HCEC 1CT (cell line): ENCODE measurements at places on chromosomes 3 and 15.
A peak's percentile ranks its signal among the peaks of the same experiment; 100 is the strongest.

DNA sequence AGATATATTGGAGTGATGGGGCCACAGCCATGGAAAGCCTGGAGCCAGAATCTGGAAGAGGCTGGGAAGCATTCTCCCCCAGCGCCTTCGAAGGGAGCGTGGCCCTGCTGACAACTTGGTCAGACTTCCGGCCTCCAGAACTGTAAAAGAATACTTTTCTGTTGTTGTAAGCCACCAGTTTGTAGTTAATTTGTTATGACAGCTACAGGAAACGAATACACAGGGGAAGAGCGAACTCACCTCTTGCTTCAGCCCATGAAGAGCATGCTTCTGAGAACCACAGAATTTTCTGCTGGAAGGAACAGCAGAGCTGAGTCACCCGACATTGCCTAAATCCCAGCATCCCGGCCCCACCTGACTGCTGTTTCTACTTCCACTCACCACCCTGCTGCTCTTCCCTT lies 501.7 kb downstream of the SHQ1 start:
- peak; percentile 91 for DNase-seq

DNA sequence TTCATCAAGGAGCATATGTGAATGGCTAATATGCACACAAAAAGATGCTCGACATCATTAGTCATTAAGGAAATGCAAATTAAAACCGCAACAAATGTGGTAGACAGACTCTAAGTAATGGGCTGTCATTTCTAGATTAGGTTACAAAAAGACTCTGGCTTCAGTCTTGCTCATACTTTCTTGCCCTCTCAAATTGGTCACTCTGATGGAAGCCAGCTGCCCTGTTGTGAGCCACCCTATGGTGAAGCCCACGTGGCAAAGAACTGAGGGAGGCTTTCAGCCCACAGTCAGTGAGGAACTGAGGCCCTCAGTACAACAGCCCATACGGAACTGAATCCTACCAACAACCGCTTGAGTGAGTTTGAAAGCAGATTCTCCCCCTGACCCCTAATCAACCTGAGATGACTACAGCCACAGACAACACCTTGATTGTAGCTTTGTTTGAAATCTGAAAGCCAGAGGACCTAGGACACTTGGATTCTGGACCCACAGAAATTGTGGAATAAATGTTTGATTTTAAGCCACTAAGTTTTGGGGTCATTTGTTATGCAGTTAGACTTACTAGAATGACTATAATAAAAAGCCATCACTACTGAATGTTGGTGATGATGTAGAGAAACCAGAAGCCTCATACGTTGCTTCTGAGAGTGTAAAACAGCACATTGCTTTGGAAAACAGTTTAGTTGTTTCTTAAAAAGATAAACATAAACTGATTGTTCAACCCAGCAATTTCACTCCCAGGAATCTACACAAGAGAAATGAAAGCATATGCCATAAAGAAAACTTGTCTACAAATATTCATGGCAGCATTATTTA lies 45.7 kb downstream of the EHHADH start:
- DNase-seq = peak; percentile 93

GRCh38 chr3:186401556-186401955 lies 39.5 kb upstream of the DGKG start:
- DNase-seq = no peak

DNA sequence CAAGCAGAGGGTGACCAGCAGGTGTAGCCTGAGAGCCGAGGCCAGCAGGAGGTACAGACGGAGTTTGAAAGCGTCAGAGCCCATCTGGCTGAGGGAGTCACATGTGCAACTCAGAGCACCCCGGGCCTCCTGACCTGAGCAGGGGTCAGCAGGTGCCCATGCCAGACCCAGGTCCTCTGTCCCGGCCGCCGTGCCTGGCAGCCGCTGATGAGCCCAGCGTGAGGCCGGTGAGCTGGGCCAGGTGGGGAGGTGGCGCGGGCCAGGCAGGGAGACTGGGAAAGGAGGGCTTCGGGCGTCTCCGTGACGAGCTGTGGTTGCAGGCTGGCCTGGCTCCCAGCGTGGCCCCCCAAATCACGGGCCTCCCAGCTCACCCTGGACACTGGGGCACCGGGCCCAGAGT lies 130.9 kb downstream of the CHSY1 start:
- no peak for DNase-seq

DNA sequence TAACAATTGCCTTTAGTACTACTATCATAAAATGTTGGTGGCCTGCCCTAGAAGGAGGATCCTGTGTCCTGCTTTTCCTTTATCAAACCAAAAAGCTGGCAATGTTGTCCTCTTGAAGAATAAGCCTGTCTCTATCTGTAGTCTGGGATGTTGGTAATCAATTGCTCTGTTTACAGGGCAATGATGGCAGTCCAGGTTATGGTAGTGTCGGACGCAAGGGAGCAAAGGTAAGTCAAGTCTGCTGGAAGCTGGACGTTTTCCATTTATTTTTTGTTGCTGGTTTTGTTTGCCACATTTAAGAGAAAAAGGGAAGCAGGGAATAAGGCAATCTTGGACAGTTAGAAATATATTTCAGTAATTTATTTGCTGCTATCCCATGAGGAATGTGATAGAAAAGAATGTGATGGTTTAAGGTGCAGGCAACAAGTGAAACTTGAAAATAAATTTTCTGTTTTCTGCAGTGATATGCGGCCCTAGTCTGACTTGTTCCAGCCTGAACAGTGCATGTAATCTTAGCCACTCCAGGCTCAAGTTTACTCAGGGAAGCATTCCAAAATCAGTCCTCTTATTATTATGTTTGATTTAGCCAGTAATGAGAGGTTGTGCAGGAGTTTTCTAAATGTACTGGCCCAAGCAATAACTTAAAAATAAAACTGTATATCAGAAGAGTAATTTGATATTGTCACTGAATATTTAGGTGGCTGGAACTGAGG lies 110.3 kb downstream of the COL6A6 start:
- DNase-seq = no peak

DNA sequence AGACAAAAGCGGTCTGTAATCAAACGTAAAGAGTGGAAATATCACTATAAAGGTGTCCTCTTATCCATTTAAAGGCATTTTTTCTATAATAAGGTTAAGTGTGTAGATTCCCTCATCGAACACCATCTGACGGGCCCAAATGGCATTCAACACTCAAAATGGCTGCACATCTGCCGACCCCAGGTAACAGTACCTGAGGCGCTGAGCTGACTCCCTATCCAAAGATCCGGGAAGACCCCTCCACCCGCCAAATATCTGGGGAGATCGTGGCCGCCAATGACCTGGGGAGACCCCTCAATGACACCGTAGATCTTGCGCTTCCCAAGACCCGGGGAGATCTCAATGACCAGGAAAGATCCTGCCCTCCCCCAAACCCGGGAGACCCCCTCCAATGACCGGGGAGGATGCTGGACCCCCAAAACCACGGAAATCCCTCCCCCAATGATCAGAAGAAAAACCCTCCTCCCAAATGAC lies 476 bp downstream of the IP6K2 start:
- peak; percentile 17 for DNase-seq

- DNase-seq = no peak
These were observed 21.7 kb downstream of the FBLN2 start for GRCh38 chr3:13570391-13571194.

GRCh38 chr3:133805384-133805701 lies 272 bp upstream of the SRPRB start:
- DNase-seq = no peak

DNA sequence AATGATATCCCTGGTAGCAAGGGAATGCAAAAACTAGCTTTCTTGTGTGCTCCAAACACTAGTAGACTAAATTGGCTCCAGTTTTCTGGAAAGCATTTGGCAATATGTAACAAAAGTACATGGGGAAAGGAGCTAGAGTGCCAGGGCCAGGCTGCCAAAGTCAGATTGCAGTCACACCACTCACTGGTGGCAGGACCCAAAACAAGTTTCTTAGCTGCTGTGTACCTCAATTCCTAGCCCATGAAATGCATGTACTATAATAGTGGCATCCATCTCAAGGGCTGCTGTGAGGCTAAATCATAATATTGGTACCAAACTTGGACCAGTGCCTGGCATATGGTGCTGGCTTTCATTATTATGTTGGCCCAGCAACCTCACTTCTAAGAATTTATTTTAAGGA lies 49.3 kb downstream of the CLDN18 start:
- no peak for DNase-seq
